ENCODE measurements at places on chromosomes 2 and 18.

DNA sequence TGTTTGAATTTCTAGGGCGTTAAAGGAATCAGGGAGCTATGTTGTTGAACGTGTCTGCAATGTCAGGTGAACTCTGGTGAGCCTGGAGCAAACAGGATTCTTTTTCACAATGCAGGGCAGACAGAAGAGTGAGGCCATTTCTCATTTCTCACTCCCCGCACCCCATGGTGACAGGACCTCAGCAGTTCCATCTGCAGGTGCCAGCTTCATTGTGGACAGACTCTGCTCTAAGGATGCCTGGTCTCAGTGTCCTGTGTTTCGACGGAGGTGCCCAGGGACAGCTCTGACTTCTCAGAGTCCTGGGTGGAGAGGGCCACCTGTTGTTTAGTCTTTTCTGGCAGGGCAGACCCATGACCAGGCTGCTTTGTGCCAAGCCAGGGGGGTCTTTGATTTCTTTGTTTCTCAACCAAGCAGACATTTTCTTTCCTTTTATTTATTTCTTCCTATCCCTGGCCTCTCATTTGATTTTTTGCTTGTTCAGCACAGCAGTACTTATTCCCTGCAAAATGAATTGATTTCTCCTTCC lies 201.5 kb downstream of the RNF144A start:
- no peak for DNase-seq

- DNase-seq, result no peak
These were observed 1.1 kb downstream of the L3MBTL4 start for GRCh38 chr18:6413579-6414117.

GRCh38 chr18:61949946-61950345 lies 57.1 kb upstream of the RNF152 start:
- peak; percentile 33 for DNase-seq

GRCh38 chr2:59082657-59083056 lies 841.5 kb upstream of the FANCL start:
- no peak for DNase-seq

GRCh38 chr2:205462681-205463345 lies 219.5 kb upstream of the NRP2 start:
- no peak for DNase-seq

- DNase-seq, result no peak
These were observed 25.5 kb downstream of the EPB41L3 start for GRCh38 chr18:5518179-5518770.

- no peak for DNase-seq
These were observed 50.9 kb downstream of the ZEB2 start for GRCh38 chr2:144468823-144469595.

DNA sequence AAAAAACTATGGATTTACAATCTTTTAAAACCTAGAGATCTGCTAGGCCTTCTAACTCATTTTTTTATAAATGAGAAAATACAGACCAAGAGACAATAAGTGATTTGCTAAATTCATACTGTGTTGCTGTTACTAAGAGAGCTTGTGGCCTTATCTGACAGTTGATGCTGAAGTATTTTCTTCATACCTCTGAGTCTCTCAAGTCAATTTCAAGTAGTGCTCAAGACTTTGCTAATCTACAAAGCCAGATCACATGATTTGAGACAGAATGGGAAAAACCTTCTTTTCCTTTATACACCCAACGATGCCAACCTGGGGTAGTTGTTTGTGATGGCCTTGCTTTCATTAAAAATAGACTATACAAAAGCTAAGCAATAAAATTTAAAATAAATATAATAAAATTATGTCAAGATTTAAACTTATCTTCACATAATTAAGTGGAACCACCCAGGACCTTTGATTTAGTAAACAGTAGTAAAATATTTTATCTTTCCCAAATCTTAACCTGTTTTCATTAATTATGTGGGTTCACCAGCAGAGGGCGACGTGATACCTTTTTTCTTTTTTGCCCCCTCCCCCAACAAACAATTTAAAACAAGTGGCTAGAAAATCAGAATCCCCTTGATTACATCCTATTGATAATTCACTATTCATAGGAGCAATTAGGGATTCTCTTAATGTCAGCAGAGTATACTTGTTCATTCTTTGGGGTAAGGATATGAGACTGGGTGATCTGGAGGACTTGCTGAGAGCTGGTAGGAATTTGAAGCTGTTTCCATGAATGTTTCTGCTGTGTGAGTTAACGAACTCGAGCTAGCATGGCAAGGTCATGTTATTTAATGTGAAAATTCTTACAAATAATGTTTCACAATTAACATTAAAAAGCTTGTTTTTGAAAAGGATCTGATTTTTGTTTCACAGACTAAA lies 49.6 kb upstream of the SLC5A7 start:
- no peak for DNase-seq

GRCh38 chr2:217158928-217159327 lies 299.1 kb upstream of the TNP1 start:
- DNase-seq, result no peak

- DNase-seq, result peak; percentile 70
These were observed 39.5 kb upstream of the FHL2 start for GRCh38 chr2:105438104-105438929.

- DNase-seq, result peak; percentile 77
These were observed 1.7 kb downstream of the TMSB10 start for GRCh38 chr2:84906900-84907714.

DNA sequence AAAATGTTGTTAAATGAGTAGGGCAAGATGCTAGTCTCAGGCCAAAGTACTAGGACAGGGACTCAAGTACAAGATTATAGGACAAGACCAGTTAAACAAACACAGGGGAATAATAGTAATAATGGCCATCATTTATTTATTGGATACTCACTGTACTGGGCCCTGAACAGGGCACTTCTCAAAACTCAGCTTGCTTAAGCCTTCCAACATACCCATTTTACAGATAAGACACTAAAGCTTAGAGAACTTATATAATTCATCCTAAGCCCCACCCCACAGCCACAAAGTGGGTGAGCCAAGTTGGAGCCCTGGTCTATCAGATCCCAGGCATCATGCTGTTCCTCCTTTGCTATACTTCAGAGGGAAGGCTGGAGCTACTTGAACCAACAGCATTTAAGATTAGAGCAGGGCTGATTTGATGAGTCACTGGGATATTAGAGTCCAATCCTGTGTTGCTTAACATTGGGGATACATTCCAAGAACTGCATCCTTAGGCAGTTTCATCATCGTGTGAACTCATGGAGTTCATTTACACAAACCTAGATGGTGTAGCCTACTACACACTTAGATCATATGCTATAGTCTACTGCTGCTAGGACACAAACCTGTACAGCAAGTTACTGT lies 153.6 kb downstream of the MTCL1 start:
- no peak for DNase-seq

DNA sequence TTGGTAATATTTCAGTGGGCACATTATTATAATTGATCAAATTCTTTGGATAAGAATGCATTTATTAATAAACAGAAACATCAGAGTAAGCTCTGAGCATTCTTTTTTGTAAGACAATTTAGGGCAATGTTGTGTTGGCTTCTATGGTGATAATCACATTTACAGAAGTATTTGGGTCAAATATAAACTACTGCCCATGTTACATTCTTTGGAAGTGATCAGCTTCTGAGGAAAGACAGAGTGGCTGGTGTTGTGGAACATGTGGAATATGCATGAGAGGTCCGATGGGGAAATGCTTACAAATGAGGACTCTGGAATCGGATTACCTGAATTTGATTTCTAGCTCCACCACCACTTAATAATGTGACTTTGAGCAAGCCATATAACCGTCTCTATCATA lies 19.4 kb downstream of the SERPINB13 start:
- no peak for DNase-seq

GRCh38 chr2:174224665-174225288 lies 23.6 kb downstream of the OLA1 start:
- no peak for DNase-seq

- DNase-seq, result no peak
These were observed 162.1 kb downstream of the UBE2E3 start for GRCh38 chr2:181142514-181142913.

DNA sequence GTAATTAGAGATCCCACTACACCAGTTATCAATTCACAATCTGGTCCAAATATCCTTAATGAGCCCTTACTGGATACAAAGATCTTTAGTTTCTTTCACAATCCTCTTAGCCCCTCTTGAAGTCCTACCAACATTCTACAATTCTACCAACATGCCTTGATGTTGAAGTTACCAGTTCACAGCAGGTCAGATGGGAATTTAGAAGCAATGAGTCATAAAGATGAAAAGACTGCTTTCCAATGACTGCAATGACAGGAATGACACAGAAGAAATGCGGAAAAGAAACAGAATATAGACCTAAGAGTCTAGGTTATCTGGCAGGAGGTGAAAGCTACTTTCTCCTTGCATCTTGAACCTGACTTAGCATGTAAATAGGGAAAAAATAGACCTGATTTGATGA lies 24.5 kb downstream of the RTTN start:
- no peak for DNase-seq

- DNase-seq, result no peak
These were observed 56.4 kb downstream of the GCA start for GRCh38 chr2:162400336-162400735.

DNA sequence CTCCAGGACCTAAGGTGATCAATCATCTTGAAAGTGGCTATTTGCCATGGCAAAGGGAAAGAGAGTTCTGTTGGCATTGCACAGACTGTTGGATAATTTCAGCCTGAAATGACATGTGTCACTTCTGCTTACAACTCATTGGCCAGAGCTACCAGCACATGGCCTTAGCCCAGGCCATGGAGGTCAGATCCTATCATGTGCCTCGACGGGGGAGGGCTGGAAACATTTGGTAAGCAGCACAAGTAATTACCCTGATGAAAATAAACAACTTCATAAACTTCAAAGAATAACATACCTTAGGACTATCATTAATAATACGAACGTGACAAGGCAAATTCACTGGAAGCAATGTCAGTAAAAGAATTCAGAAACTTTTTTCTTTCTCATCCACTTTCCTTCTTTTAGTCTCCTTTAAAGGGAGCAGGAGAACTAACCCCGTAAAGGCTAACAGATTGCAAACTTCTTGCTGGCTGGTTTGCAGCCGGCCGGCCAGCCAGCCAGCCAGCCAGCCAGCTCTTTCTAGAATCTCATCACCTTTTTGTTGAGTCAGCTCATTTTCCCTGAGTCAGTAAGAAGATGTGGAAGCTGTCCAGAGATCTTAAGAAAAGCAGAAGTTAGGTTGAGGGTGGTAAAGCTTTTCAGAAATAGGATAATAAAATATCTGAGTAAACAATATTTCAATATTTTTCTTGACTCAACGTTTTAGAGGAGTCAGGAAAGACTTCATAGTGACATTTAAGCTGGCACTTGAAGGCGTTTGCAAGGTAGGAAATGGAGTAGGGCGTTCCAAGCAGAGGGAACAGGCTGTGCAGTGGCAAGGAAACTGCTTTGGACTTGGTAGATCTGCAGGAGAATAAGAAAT lies 31.9 kb downstream of the CNRIP1 start:
- no peak for DNase-seq

DNA sequence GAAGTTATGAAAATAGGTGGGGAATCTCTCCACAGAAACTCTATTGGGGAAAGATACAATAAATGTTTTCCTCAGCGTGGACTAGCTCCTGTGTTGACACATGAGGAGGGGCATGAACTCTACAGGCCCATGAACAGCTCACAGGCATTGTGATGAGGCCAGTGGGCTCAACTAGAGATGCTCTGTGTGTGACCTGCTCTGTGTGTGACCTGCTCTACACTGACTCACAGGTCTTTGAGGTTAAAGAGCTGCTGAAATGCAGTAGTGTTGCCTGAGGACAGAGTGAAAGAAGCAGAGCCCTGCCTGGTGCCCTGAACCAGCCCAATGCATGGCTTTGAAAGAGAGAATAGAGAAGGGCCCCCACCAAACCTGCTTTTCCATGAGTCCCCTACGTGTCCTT lies 117.6 kb downstream of the MCFD2 start:
- no peak for DNase-seq

DNA sequence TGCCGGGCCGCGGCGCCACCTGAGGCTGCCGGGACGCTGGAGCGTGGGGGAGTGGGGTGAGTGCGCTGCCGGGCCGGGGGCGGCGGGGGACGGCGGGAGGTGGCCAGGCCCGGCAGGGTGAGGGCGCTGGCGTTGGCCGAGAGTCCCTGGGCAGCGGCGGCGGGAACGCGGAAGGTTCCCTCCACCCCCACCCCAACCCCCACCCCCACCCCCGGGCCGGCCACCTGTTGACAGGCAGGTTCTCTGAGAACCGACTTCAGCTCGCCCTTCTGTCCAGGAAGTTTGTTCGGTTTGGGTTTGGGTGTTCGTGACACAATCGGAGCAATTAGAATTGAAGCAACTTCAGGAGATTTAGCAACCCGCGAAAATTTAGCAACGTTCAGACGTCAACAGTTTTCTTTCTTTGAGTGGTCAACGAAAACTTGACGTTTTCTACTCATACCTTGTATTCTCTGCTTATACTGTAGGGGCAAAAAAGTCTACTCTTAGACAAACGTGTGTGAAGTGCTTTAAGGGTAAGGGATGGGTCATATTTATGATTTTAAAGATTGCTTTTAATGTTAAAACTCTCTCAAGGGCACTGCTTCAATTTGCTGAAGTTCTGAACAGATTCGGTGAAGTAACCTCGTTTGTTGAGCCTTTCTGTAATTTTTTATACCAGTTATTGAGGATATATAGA lies 9.3 kb downstream of the OTX1 start:
- no peak for DNase-seq

- DNase-seq, result no peak
These were observed 1.1 kb upstream of the SLC35F6 start for GRCh38 chr2:26763019-26763418.

DNA sequence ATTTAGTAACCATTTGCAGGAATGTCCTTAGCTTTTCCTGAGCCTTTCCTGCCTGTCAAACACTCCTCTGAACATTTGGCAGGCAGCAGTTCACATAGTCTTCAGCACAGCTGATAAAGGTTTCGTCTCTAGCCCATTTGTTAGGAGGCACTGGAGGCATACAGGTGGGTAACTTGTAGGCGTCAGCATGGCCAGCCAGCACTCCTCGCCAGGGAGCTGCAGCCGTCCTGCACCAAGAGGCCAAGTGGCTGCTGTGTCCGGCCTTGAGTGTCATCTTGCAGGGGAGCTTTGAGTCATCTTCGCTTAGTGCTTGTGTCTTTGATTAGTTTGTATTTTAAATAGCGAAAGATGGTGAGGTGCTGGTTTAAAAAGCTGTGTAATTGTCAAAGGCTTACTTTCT lies 120.3 kb upstream of the NFATC1 start:
- DNase-seq, result no peak

Measured in psoas muscle (tissue), 8 donors.